Fibroblast of skin of scalp (primary cell): ENCODE measurements at places on chromosomes 5 and 9.

DNA sequence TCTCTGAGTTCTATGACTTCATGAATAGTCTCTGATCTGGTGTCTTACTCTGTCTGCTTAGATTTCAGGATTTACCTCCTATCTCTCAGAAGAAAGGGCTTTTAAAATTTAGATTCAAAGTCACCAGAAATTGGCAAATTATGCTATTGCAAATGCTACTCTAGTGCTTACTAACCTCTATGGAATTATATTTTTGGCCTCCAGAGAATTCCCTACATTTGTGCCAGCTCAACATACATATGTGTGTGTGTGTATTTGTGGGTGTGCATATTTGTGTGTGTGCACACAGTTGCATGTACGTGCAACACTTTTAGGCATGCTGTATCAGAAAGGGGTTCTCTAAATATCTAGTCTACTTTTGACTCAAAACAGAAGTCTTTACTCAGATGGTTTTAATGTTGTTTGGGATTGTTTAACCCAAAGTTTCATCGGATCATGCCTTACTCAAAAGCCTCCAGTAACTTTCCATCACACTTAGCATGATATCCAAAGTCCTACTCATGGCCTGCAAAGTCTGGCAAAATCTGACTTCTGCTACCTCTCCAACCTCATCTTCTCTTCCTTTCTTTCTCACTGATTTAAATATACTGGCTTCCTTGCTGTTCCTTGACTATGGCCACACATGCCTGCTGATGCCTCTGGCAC is 147.6 kb upstream of the NR3C1 start:
- DNase-seq: peak; percentile 77

GRCh38 chr9:6764950-6765349 is 7.2 kb downstream of the KDM4C start:
- no peak for DNase-seq

- DNase-seq: peak; percentile 11
These were observed 80.7 kb downstream of the TSSK1B start for GRCh38 chr5:113354055-113354454.

DNA sequence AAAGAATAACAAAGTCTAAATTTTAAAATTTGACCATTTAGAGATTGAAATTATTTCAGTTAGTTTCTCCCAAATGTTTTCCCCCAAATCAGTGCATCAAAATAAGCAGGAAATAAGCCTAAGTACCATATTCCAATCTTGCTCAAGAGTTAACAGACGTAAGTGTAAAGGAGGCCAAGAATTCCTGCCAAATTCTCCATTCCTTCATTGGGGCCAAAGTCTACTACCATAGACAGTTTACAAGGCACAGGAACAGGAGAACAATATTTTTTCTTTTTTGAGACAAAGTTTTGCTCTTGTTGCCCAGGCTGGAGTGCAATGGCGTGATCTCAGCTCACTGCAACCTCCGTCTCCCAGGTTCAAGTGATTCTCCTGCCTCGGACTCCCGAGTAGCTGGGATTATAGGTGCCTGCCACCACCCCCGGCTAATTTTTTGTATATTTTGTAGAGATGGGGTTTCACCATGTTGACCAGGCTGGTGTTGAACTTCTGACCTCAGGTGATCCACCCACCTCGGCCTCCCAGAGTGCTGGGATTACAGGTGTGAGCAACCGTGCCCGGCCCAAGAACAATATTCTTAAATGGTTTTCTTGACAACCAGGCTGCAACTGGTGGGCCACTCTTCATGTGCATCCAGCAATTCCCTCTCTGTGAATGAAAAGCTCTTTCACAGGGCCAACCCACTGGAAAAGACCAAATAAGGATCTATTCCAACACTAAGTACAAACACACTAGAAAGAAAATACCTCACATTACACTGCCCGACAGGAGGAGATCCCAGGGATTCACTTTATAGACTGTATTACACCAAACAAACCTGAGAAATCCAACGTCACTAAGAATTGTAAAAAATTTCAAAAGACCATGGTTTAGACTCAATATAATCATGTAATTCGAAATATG is 127.7 kb downstream of the MAPKAP1 start:
- DNase-seq: no peak

DNA sequence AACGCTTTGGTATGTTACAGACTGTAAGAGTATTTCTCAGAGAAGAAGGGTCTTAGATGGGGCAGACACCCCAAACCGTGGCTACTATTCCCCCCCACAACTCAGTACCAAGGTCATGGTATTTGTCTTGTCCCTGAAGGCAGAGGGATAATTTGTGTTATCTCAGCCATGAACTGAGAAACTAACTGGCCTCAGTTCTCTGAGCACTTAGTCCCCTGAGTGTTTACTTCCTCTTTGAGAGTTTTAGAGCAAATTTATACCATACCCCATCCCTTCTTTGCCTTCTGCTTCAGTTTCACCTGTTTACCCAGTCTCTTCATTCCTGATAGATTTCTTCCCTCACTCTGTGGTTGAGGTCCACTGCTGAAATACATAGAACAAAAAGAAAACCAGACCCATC is 183.9 kb downstream of the LRRC70 start:
- no peak for DNase-seq

DNA sequence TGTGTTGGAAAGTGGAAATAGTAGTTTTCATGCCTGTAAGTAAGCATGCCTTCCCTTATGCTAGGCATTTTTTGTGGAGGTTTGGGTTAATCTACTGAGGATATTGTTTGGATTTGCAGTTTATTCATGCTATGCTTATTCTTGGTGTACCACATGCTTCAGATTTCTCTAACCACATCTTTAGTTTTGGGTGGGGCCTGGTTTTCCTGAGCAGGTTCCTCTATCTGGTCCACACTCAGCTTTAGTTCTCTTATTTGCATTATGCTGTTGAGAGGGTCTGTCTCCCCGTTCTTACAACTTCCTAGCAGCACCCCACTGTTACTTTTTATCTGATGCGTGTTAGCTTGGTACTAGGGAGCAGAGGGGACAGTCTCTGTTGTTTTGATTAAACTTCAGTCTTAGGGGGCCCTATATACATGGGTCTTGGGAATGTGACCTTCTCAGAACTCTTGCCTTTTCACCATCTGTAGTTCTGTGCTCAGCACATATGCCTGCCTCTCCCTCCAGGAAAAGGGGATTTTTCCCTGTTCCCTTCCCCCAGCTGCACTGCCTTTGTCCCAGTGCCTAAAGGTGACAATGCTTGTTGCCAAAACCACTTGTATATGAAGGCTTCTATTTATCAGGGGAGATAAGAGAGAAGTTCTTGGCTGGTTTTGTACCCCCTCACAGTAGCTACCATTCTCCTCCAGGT is 10.0 kb upstream of the CAMK4 start:
- DNase-seq: no peak

GRCh38 chr9:115910959-115911358 is 242.6 kb upstream of the PAPPA start:
- DNase-seq: no peak

DNA sequence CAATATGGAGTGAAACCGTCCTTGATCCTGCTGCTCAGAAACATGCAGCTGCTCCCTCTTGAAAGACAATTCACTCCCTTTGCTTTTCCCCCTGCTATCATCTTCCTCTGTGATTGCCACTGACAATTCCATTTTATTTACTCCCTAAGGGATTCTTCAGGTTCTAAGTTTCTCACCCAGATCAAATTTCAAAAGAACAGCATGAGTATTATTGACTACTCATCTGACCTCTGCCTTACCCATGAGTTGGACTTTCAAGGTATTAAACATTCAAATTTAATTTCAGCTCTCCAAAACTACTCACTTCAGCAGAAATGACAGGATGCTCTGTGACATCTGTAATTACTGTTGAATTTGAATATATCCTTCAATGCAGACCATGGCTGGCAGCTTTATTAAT is 236.5 kb upstream of the HAPLN1 start:
- DNase-seq: no peak

DNA sequence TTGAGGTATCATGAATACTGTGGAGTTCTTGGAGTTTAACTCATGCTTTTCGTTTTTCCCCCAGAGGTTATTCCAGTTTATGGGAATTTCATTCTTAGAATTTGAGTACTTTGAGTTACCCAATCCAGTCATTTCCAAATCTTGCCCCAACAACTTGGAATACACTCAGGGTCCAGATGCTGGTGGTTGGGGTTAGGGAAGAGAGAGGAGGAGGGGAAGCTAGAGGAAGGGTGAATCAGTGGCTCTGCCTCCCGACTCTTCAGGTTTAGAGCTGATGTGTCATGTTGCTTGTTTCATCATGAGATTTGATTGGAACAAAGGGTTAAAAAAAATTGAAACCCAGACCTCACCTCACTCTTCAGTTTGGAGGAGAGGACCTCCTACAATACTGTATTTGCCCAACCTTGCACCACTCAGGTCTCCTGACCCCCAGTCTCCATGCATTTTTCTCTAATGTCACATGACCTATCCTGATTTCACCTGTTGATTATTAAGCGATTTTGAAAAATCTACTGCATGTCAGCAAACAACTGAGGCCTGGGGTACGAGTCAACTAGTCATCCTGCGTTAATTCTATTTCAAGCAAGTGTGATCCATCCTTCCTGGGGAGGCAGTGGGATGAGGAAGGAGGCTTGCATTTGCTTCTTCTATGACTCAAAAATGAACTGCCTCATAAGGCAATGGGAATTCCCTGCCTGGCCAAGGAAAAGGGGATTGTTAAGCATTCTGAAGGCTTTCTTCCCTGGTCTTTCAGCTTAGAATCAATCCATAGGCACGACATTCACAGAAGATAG is 6.2 kb upstream of the SLC1A3 start:
- DNase-seq: peak; percentile 75

DNA sequence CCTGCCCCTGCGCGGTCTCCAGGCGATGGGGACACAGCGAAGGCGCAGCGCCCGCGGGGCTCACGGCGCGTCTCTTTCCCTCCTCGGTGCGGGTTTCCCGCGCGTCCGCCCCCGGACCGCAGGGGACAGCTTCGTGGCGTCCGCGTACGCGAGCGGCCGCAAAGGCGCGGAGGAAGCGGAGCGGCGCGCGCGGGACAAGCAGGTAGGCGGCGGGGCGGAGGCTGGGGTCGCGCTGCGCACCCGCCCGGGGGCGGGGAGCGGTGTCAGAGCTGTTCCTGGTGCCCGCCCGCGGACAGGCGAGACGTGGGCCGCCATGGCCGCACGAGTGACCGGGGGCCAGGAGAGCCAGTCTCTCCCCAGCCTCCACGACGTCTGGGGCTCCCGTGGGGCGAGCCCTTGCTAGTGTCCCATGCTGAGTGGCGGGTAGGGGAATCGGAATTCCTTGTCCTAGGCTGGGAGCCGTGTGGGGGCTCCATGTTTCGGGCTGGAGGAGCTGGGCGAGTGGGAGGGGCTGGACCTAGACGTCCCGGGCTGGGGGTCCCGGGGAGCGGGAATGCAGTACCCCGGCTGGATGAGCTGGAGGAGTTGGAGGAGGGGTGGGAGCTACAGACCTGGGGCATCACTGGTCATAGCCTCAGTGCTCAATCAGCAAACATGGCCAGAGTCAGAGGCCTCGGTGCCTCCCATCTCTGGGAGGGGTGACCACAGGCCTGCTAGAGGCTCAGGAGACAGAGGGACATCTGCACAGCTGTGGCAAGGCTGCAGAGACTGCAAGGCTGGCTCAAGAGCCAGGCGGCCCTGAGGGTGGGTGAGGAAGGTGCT is 968 bp downstream of the NKD2 start:
- DNase-seq: no peak
